ENCODE measurements at places on chromosomes 16 and 17. TPM values are rescaled to one million over a fixed set of nuclear protein-coding genes. Genes with fewer than 3 reads are reported as not detected.
A peak's percentile ranks its signal among the peaks of the same experiment; 100 is the strongest.

GRCh38 chr16:27305839-27306442 is 7.8 kb upstream of the IL4R start:
- no peaks in the 10 kb centered on the region for H3K4me1 ChIP-seq
- H3K36me3 ChIP-seq: no peaks in the 10 kb centered on the region
- no peak overlapping the region for H3K27ac ChIP-seq

MAP1LC3B gene
- 45.3 TPM for total RNA-seq

DNA sequence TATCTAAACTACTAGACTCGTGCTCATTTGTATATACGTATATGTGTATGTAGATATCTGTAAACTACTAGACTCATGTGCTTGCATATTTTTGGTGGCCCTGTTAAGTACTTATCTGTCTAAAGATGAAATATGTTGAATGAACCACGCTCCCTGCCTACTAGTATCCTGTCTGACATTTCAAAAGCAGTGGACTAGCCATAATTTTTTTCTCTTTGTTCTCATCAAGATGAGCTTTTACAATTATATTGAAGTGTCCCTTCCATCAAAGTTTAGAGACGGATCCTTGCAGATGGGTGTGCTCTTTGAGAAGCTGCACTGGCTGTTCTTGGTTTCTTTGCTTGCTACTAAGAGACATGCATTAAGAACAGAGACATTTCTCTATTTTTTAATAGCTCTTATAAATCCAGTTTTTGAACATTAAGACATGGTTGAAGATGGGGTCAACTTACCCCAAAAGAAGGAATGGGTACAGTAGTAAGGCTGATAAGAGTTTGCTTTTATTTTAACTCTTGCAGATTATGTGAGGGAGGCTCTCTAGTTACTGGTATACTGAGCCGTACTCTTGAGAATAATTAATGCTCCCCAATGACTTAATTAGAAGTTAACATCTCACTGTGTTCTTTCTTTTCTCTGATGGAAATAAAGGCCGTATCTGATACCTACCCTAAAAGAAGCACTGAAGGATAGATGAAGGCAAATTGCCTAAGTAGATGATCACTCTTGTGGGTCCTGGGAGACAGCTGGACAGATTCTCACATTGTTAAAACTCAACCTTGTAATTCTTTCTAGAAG is 3.4 kb downstream of the CNTNAP4 start:
- H3K27me3 ChIP-seq: peaks cover 8% of the 10 kb centered on the region
- DNase-seq: no peak
- H3K27ac ChIP-seq: no peak overlapping the region
- H3K4me3 ChIP-seq: no peak overlapping the region
- H3K4me1 ChIP-seq: no peaks in the 10 kb centered on the region

GRCh38 chr17:18186627-18186982 is 3.0 kb downstream of the ALKBH5 start:
- H3K4me3 ChIP-seq: peak overlapping the region; percentile 89
- DNase-seq: no peak
- H3K4me1 ChIP-seq: peaks cover 37% of the 10 kb centered on the region
- H3K27ac ChIP-seq: no peak overlapping the region
- H3K36me3 ChIP-seq: peaks cover 28% of the 10 kb centered on the region
- no peaks in the 10 kb centered on the region for H3K27me3 ChIP-seq

DNA sequence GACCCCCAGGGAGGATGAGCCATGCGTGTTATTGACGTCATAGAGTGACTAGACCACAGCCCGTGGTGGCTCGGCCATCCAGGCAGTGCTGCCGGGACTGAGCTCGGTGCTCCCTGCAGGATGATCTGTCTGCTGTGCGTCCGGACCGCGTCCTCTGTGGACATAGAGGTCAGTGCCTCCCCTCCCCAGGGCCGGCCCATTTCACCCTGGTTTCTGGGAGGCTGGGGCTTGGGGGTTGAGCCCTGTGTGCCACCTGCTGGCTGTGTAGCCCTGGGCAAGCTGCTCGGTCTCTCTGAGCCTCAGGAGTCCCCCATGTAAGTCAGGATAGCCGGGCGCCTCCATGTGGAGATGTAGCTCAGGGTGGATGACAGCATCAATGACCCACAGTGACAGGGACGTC is 8.3 kb downstream of the TSC2 start:
- H3K27me3 ChIP-seq: no peaks in the 10 kb centered on the region
- H3K4me3 ChIP-seq: no peak overlapping the region
- H3K4me1 ChIP-seq: no peaks in the 10 kb centered on the region
- H3K27ac ChIP-seq: no peak overlapping the region
- H3K36me3 ChIP-seq: no peaks in the 10 kb centered on the region

DNA sequence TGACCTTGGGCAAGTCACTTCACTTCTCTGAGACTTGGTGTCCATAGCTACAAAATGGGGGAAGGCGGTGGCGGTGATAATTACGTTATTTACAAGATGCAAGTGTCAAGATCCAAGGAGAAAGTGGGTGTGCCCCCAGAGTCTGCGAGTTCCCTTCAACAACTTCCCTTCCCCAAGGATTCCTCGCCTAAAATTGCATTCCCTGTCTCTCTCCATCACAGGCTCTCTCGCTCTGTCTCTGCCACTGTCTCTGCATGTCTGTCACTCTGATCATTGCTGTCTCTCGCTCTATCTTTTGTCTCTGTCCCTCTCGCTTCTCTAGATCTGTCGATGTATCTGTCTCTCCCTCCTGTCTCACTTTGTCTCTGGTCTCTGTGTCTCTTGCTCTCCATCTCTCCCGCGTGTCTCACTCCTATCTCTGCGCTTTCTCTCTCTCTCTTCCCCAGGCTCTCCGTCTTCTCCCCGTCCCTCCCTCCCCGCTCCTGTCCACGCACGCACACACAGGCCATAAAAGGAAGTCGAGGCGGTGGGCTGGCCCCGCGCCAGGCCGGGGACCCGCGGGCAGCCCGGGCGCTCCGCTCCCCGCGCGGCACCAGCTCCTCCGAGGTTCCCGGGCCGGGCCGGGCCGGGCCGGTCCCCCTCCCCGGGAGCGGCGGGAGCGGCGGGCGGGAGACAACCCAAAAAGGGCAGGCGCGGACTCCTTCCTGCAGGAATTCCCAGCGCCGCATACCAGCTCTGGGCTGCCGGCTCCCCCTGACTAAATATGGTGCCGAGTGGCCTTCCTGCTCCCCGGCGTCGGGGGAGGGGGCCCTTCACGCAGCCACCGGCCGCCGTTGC is 1.1 kb upstream of the MYH11 start:
- DNase-seq: no peak
- H3K36me3 ChIP-seq: no peaks in the 10 kb centered on the region
- no peaks in the 10 kb centered on the region for H3K27me3 ChIP-seq
- H3K4me3 ChIP-seq: no peak overlapping the region
- H3K27ac ChIP-seq: no peak overlapping the region

GRCh38 chr16:83231729-83232128 is 576.0 kb upstream of the HSBP1 start:
- peaks cover 54% of the 10 kb centered on the region for H3K27me3 ChIP-seq
- no peak overlapping the region for H3K4me3 ChIP-seq
- no peaks in the 10 kb centered on the region for H3K36me3 ChIP-seq
- no peak for DNase-seq

CA7 gene
- not detected for total RNA-seq

RTN4RL1 gene
- 0.35 TPM for total RNA-seq

GRCh38 chr16:3553138-3553923 is 23.9 kb downstream of the NLRC3 start:
- H3K27ac ChIP-seq: no peak overlapping the region
- peaks cover 33% of the 10 kb centered on the region for H3K27me3 ChIP-seq
- no peaks in the 10 kb centered on the region for H3K36me3 ChIP-seq
- no peak for DNase-seq
- no peaks in the 10 kb centered on the region for H3K4me1 ChIP-seq

DNA sequence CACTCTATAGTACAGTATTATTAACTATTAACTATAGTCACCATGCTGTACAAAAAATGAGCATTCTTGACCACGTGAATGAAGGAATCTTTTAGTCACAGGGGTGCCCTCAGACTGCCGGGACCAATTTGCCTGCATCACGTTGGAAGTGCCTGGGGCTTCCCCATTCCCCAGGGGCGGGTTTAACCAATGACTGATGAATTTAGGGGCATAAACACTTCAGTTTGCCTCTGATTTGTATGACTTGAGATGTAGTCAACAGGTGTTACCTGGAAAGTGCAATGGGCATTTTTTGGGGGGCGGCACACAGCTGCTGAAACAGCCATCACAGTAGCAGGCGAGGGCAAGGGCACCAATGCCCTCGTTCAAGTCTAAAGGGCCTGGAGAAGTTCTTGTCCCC is 8.7 kb upstream of the PYY start:
- no peaks in the 10 kb centered on the region for H3K4me1 ChIP-seq
- H3K4me3 ChIP-seq: no peak overlapping the region
- DNase-seq: no peak
- H3K27ac ChIP-seq: no peak overlapping the region
- H3K27me3 ChIP-seq: peaks cover 11% of the 10 kb centered on the region

KRT12 gene
- not detected for total RNA-seq

AARS1 gene
- total RNA-seq: 180 TPM

DNA sequence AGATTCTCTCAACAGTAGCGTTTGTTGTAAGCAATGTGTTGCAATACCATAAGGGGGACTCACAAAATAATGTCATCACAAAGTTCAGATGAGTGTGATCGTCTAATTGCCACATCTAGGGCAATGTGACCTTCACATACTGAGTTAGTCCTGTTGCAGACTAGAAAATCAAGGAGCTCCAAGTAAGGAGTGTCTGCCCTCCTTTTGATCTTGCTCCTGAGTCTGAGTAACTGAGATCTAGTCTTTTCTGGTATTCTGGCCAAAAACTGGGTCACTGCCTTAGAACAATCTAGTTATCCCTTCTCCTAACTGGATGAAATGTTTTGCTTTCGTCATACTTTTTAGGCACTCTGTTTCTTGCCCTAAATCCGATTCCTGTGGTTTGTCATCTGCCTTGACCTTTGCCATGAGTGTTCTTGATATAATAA is 712.1 kb downstream of the CDH11 start:
- no peaks in the 10 kb centered on the region for H3K27me3 ChIP-seq
- no peaks in the 10 kb centered on the region for H3K4me1 ChIP-seq
- no peak overlapping the region for H3K4me3 ChIP-seq
- no peak for DNase-seq
- H3K27ac ChIP-seq: no peak overlapping the region

- H3K27ac ChIP-seq: no peak overlapping the region
- H3K27me3 ChIP-seq: no peaks in the 10 kb centered on the region
- no peak overlapping the region for H3K4me3 ChIP-seq
- no peaks in the 10 kb centered on the region for H3K36me3 ChIP-seq
These were observed 99.6 kb downstream of the ADCY9 start for GRCh38 chr16:4016658-4017057.

DNA sequence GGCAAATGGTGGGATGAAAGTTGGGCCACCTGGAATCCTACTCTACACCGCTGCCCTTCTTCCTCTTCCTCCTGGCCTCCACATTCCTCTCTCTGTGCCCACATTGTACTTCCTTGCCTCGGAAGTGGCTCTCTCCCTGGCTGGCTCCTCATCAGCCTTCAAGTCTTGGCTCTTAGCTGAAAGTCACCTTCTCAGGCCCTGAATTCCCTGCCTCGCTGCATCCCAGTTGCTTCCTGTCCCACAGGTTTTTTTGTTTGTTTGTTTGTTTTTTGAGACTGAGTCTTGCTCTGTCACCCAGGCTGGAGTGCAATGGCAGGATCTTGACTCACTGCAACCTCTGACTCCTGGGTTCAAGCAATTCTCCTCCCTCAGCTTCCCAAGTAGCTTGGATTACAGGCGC is 2.6 kb upstream of the PAM16 start:
- no peak overlapping the region for H3K4me3 ChIP-seq
- H3K36me3 ChIP-seq: no peaks in the 10 kb centered on the region
- peak overlapping the region; percentile 29 for H3K27ac ChIP-seq
- H3K4me1 ChIP-seq: peaks cover 32% of the 10 kb centered on the region
- no peak for DNase-seq
- no peaks in the 10 kb centered on the region for H3K27me3 ChIP-seq

DNA sequence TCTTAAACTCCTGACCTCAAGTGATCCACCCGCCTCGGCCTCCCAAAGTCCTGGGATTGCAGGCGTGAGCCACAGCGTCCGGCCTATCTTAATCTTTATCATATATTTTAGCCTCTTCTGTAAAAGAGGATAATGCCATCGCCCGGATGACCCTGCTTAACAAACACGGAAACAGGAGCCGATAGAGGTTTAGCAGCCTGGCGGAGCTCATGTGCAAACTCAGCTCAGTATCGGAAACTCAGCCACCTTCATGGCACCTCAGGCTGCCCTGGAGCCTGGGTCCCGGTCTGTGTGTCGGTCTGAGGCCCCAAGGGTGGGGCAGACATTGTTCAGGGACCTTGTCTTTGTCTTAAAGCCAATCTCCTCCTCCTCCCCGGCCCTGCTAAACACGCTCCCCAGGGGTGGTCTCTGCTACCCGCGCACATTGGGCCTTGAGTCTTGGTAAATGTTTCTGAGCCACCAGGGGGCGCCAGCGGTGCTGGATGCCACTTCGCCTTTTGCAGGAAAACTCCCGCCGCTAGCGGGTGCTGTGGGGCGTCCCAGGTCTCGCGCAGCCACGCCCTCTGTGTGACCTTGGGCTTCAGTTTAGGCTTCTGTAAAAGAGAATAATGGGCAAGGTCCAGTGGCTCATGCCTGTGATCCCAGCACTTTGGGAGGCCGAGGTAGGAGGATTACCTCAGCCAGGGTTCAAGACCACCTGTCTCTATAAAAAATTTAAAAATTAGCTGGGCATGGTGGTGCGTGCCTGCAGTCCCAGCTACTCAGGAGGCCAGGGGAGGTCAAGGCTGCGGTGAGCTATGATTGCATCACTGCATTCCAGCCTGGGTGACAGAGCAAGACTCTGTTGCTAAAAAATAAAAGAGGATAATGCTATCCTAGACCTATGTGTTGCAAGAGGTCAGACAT is 2.7 kb downstream of the CETP start:
- DNase-seq: peak; percentile 78
- no peak overlapping the region for H3K4me3 ChIP-seq
- H3K4me1 ChIP-seq: peaks cover 17% of the 10 kb centered on the region

COL1A1 gene
- 20.7 TPM for total RNA-seq

DNA sequence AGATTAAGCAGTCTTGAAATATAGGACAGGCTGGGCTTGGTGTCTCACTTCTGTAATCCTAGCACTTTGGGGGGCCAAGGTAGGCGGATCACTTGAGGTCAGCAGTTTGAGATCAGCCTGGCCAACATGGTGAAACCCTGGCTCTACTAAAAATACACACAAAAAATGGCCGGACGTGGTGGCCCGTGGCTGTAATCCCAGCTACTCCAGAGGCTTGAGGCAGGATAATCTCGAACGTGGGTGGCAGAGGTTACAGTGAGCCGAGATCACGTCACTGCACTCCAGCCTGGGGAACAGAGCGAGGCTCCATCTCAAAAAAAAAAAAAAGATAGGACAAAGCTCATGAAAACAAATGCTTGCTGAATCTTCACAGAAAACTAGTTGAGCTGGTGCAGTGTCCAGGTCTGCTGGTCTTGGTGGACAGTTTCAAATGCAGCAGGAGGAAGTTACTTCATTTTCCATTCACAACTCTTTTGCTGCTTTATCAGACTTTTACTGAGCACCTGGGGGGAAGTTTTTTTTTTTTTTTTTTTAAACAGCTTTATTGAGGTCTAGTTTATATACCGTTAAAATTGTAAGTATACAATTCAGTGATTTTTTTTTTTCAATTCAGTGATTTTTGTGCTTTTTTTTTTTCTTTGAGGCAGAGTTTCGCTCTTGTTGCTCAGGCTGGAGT is 45.2 kb downstream of the SNX29 start:
- no peak overlapping the region for H3K4me3 ChIP-seq
- H3K36me3 ChIP-seq: no peaks in the 10 kb centered on the region
- no peaks in the 10 kb centered on the region for H3K27me3 ChIP-seq

All from PC-9 (cell line).